Activated CD8-positive, alpha-beta memory T cell treated with anti-CD3 and anti-CD28 coated beads for 24 hours (primary cell): ENCODE measurements at places on chromosomes 3 and 15.

- DNase-seq = no peak
Observed at GRCh38 chr3:42014458-42014920, 52.6 kb upstream of the ULK4 start.

DNA sequence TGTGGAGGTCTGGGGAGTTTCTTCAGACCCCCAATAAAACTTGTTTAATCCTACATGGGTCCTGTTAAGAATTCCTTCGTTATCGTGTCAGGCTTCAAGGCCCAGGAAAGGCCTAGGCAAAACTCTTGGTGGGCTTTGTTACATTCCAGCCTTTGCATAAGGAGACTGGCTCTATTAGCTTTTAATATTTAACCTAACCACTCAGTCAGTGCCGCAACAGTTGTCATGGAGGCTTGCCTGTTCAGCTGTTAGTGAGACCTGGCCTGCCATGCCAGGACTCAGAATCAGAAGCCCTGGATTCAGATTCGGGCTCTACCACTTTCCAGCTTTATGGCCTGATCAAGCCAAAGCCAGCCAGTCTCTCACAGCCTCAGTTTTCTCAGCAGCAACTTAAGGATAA is 19.6 kb downstream of the EIF1B start:
- DNase-seq = no peak

DNA sequence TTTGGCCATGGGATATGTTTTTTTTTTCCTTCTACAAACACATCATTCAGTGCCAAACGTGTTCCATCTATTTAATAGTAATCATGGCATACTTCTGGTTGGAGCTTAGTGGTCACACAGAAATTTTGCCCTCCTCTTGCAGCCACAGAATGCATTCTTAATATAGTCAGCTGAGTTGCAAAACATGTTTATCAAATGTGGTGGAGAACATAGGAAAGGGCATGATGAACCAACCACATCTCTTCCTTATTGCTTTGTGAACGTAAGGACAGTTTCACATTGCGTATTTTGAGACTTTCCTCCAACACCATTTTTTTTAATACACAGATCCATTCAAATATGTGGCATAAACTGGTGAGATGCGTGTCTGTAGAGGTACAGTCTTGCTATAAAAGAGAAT is 106.8 kb downstream of the BBX start:
- DNase-seq = no peak

GRCh38 chr3:34727700-34728099 is 911.6 kb upstream of the ARPP21 start:
- no peak for DNase-seq

- no peak for DNase-seq
Observed at GRCh38 chr3:64332459-64333350, 107.4 kb upstream of the PRICKLE2 start.

DNA sequence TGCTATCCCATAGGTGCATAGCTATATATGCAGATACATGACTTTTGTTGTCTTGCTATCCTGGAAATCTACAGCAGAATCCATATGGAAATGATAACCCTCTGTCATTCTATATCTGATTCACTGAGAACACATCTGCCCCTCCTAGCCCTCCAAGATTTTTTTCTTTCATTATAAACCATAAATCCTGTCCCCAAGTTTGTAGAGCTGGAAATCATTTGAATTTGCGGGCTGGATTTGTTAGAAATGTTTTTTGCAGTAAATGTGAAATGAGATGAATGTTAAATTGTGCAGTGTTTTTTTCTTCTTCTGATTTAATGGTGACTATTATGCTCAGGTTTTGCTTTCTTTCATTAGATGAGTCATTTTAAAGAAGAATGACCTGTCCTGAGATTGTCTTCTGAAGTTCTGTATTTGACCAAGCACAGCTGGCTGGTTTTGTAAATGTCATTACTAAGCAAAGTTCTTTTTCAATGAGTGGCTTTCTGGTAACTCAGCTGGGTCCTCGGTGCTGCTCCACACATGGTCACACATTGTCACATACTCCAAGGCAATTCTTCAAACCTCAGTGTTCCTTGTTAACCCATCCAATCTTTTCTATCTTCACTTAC is 25.3 kb upstream of the ABHD17C start:
- no peak for DNase-seq

DNA sequence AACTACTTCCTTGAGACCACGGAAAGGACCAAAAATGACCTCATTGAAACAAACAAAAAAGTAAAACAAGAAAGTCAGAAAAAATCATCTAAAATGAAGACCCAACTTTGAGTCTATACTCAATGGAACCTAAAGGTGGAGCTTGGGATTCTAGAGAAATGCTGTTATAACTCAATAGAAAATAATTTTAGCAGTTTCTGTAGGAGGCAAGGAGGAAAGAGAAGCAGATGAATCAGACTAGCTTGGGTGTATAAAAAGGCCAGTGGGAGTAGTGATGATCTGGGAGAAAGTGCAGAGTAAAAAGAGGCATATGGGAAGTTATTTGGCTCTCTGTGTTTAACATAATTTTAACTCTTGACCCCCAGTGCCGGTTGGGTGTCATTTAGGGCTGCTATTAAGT is 94.4 kb downstream of the TMCO5A start:
- no peak for DNase-seq

DNA sequence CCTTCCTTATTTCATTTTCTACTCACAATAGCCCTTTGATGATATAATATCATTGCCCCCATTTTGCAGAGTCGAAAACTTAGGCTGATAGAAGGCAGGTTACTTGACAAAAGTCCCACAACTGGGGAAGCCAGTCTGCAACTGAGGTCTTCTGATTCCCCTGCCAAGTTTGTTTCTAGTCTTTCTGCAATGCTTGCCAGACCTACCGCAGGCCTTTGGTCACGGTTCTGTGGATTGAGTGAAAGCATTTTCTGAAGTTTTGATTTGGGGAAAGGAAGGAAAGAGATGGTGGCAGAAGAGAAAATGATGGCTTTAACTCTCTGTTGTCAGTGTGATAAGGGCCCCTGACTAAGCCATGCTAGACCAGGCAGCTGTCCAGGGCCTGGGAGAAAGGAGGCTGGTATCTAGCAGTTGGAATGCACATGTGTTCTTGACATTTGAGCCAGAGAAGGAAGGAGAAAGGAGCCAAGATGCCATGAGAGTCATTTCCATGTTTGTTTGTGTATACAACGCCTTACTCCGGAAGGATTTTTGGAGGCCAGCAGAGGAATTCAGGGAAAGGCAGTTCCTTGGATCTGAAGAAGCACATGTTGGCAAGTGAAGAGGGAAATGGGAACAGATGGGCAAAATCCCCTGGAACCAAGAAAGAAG is 29.9 kb downstream of the FAH start:
- no peak for DNase-seq

DNA sequence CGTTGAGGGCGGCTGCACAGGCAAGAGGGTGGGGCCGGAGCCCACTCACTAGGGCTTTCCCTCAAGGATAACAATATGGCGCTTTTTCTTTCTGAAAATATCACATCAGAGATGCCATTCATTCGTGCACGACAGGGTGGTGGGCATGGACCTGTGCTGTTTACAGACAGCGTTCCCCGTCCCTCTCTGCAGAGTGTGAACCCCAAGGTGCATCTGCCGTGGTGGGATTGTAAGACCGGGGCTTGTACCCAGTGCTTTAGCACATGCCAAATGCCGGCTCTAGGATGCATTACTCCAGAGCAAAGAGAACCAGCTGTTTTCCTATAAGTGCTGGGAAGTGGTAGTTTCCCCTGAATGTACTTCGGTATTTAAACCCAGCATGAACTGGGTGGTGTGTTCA is 37.0 kb downstream of the CHDH start:
- no peak for DNase-seq

DNA sequence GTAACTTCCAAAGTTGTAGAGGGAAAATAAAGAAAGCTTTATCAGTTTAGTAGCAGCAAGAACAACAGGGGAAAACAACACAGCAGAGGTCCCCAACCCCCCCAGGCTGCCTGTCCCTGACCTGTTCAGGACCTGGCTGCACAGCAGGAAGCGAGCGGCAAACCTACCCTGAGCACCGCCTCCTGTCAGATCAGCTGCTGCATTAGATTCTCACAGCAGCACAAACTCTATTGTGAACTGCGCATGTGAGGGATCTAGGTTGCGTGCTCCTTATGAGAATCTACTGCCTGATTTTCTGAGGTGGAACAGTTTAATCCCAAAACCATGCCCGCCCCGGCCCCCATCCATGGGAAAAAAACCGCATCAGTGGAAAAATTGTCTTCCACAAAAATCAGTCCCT is 40.3 kb downstream of the USP50 start:
- no peak for DNase-seq

DNA sequence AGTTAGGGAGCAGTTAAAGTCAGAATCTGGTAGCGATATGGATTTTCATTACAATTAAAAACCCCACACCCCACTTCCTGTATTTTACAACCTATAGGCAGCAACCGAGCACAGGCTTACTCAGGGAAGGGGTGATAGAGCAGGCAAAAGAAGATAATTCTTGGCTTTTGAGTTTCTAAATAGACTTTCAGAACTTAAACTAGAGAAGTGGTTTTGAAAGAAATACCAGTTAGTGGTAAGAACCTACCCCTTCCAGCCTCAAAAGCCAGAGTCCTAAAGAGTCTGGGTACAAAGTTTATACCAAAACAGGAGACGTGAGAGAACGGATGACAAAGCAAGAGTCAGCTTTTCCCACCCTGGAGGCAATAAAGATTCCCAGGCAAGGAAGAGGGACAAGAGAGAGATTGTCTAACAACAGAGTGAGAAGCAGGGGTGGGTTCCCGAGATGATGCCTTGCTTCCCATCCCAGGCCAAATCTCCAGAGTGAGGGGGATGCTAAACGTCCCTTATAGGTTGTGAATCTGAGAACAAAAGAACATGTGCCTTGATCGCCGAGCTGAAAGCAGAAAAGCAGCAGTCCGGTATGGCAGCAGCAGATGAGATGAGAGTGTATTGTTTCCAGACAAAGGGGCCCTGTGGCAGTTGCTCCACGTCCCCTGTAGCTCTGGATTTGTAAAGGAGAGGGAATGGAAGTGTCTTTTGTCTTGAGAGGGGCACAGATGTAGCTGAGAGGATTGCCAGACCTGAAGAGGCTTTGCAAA is 36.8 kb downstream of the KLHL6 start:
- DNase-seq = no peak

- DNase-seq = no peak
Observed at GRCh38 chr3:15041950-15042349, 23.2 kb downstream of the MRPS25 start.

- no peak for DNase-seq
Observed at GRCh38 chr15:90701048-90701447, 16.1 kb upstream of the BLM start.

DNA sequence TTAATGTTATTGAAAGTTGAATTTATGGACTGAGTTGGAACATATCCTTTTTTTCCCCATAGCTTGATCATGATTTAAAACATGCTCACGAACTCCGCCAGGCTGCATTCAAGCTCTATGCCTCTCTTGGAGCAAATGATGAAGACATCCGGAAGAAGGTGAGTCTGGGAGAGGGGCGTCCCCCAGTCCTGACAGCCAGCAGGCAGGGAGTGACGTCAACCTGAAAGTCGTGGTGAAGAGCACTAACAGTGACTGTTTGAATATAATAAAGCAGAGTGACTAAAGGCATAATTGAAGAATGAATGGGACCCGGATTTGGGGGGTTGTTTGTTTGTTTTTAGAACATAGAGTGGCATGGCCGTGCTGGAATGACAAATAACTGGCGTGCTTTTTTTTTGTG is 57.9 kb downstream of the ARMC8 start:
- no peak for DNase-seq

- DNase-seq = no peak
Observed at GRCh38 chr3:171178714-171179113, 152.2 kb upstream of the SLC2A2 start.

DNA sequence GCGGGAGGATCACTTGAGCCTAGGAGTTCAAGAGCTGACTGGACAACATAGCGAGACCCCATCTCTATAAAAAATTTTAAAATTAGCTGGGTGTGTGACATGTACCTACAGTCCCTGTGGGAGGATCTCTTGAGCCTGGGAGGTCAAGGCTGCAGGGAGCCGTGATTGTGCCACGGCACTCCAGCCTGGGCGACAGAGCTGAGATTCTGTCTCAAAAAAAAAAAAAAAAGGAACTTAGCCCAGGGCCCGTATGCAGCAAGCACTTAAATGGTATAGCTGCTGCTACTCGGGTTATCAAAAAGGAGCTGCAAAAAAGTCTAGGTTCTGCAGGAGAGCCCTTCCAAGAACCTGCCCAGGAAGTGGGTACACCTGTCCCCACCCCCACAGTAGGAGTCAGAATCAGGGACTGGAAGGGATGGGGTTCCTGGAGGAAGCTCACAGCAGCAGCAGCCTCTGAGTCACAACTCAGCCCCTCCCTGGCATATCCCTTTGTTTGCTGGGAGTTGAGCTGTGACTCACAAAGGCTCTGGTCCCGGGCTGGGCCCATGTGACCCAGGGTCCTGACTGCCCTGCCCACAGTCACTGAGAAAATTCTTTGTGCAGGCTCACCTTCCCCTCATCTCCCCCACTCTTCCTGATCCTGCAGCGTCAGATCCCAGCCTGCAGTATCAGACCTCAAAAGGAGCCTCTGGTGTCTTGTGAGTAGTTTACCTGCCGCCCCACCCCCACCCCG is at the start of gene SPATA12:
Gene SPATA12 (plus strand): TSS at position 576 of the 733 bp plus-strand sequence. CDS start 13,031 bp downstream, outside the sequence.
- no peak for DNase-seq

GRCh38 chr3:159263750-159264553 is 462.1 kb downstream of the MFSD1 start:
- no peak for DNase-seq

DNA sequence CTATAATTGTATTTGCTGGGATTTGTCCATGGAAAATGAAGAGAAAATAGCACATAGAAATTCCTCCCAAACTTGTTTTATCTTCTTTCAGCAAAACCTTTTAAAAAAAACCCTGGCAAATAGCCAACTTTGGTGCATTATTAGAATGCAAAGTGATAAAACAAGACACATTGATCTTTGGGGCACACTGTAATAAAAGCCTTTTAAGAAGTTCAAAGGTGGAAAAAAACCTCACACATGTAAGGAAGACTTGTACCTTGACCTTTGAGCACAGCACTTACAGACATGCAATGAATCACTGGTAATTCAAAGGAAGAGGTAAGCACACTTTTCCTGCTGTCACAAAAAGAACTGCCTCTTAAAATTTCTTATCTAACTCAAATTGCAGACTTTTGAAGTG is 8.0 kb upstream of the MORC1 start:
- DNase-seq = no peak

DNA sequence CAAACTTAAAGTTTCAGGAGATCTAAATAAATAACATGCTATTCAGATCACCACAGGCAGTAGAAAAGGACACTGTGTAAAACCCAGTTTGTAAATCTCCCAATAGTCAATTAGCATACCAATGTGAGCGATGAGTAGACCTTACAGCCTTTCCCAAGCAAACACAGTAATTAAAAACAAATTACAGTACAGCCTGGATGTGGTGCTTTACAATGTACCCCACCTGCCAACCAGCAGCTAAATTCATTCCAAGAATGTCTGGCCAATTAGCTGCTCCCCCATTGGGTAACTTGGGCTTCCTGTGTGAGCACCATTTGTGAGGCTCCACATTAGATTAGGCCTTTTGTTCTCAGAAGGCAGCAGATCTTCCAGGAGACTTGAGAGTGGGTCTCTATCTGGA is 635.0 kb downstream of the TBL1XR1 start:
- DNase-seq = no peak

DNA sequence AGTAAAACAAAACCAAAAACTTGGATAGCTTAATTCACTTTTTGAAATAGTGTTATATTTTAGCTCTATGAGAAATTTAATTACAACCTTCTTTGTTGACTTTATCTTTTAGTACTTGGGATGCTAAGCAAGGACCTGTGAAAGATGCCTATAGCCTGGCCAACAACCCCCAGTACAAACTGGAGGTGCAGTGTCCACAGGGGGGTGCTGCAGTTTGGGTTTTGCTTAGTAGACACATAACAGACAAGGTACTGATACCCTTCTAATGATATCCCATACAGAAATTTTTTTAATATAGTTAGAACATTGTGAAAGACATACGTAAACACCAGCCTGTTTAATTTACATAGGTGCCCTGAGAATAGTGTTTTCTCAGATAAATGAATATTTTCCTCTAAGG is 35.3 kb downstream of the CAPN7 start:
- no peak for DNase-seq
